ENCODE measurements at places on chromosomes 11 and 22. TPM values are rescaled to one million over a fixed set of nuclear protein-coding genes. Genes with fewer than 3 reads are reported as not detected.

DNA sequence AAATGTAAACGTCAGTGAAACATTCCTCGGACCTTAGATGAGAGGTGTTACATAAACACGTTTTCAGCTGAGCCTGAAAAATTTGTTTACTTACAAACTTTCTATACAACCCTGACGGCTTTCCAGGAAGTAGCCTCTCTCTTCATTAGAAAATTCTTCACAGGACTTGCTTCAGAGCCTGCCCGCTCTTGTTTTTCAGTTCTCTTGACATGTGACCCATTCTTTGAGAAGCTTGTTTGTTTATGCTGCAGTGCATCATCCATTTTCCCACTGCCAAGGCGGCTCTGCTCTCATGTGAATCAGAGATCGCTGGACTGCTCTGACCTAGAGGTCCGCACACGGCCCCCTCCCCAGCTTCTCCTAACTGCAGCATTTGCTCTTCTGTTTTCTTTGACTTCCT is 47.9 kb upstream of the ARHGAP42 start:
- peak; percentile 2 for DNase-seq

DNA sequence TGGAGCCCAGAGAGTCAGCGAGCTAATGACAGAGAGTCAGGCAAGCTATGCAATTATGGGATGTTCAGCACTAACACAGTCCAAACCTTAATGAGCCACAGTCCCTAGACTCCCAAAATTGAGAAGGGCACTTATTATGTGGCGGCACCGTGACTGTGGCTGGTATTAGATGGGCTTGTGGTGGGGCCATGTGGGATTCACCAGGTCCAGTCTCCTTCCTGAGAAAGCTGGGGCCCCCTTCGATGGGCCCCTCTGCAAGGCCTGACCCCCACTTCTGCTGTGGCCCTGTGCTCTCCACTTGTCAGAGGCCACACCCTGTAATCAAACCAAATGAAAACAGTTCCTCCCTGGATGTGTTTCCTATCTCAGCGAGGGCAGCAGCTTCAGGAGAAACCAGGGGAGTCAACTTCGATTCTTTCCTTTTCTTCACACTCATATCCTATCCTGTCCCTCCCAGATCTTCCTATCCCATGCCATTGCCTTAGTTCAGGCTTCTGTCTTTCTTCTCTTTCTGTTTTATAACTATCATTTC is 42.9 kb downstream of the INSC start:
- DNase-seq: no peak

Gene HIPK3
- total RNA-seq: 290 TPM

- no peak for DNase-seq
These were observed 43.8 kb downstream of the TRIOBP start for GRCh38 chr22:37740455-37741311.

Gene CYTH4
- 2.3 TPM for total RNA-seq

DNA sequence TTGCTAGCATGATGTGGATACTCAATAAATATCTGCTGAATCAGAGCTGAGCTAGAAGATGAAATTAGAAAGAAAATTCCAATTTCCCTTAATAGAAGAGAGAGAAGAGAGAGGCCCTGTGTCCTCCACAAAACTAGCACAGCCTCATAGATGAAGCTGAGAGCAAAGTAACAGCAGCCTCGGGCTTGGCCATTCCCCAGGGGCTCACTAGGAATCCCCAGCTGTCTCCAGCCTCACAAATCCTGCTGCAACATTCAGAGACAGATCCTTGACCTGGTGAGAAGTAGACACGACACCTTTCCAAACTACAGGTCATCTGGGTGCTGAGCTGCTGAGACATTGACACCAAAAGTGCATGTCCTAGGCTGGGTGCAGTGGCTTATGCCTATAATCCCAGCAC is 26.1 kb upstream of the IRAG1 start:
- DNase-seq: no peak

DNA sequence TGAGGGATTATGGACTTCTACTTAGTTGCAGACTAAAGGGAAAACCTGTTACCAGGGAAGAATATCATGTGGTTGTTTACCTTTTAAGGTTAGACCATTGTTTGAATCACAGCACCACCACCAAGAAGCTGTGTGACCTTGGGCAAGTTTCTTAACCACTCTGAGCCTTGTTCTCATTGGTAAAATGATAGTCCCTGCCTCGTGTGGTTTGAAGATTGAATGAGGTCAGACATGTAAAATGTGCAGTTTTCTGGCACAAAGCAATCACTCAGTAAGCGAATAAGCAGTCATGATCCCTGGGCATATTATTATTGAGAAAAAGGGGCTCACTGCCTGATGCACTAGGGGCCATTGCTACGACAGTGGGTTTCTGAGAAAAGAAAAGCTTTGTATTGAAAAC is 28.3 kb downstream of the MOV10L1 start:
- DNase-seq: no peak

Gene MMP13
- total RNA-seq: not detected

GRCh38 chr11:46976182-46976854 is 39.8 kb downstream of the CSTPP1 start:
- no peak for DNase-seq

GRCh38 chr11:104352036-104352435 is 188.1 kb upstream of the PDGFD start:
- DNase-seq: no peak

GRCh38 chr11:74474316-74474715 is 7.0 kb upstream of the KCNE3 start:
- no peak for DNase-seq

Gene XKR3
- total RNA-seq: not detected

DNA sequence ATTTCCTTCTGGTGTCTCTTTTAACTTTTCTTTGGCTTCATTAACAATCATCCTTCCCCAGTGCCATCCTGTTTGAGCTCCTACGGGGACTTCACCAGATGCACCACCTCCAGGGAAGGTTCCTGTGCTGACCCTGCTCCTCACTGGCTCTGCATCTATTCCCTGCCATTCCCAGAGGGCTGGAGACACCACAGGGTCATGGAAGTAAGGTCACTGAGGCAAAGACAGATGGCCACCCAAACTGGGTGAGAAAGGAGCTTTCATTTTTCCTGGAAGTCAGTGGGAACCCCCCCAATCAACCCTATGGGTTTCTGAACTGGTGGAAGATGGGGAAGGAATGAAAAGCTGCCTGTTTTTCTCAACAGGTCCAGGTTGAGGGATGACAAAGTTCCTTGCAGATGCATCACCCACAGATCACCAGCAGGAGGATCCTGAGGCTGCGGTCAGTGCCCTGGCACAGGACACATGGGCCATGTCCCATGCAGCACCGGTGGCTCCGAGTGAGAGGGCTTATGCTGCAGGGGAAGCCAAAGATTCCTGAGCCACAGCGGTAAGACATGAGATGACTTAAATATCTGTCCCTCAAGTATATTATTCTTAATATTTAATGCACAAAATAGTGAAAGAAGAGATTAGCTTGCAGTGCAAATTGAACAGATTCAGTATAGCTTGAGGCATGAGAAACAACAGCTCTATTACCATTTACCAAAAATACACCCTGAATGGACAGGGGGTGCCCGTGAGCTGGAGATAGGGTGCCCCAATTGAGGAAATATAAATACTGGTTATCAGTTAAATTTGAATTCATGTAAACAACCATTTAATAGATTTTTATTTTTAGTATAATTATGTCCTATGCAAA is 73.0 kb upstream of the VPREB1 start:
- DNase-seq: no peak

- DNase-seq: no peak
These were observed 188.3 kb downstream of the DDX10 start for GRCh38 chr11:108853151-108853550.

DNA sequence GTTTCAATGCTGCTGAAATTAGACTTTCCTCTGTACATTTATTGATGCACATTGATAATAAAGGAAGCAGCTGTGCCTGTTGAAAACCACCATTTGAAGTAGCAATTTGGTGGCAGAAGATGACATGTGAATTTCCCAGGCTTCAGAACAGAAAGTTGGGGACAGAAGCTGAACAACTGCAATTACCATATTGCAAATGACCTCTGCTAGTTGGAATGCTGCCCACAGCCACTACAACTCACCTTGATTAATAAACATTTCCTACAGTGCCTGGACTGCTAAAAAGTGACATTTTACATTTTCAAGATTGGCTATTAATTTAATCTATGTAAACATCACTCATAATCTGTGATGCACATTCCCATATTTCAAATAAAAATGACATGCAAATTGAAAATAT is 208.6 kb downstream of the LUZP2 start:
- no peak for DNase-seq

GRCh38 chr11:44282620-44283019 is 27.3 kb downstream of the ALX4 start:
- no peak for DNase-seq

GRCh38 chr22:49040111-49040510 is 787.6 kb downstream of the BRD1 start:
- no peak for DNase-seq

GRCh38 chr22:44712962-44713361 is 11.0 kb downstream of the PRR5 start:
- no peak for DNase-seq

Gene DNAJB13
- total RNA-seq: 0.47 TPM

- no peak for DNase-seq
These were observed 59.0 kb downstream of the SOX6 start for GRCh38 chr11:16297332-16297731.

Gene SLC22A25
- under 0.01 TPM for total RNA-seq
